Activated naive CD4-positive, alpha-beta T cell treated with anti-CD3 and anti-CD28 coated beads, Interleukin-2, amount 50 U/mL, for 72 hours (primary cell): ENCODE measurements at places on chromosomes 5 and 9. TPM values are rescaled to one million over a fixed set of nuclear protein-coding genes. Genes with fewer than 3 reads are reported as not detected.

Gene PCDHGA11
- total RNA-seq, result 0.09 TPM

Gene TMC1
- not detected for total RNA-seq

Gene GALT
- total RNA-seq, result 104 TPM

Gene ADRB2
- total RNA-seq, result 1.1 TPM

Gene FOXD1
- 0.78 TPM for total RNA-seq

Gene TMEFF1
- total RNA-seq, result 0.91 TPM

DNA sequence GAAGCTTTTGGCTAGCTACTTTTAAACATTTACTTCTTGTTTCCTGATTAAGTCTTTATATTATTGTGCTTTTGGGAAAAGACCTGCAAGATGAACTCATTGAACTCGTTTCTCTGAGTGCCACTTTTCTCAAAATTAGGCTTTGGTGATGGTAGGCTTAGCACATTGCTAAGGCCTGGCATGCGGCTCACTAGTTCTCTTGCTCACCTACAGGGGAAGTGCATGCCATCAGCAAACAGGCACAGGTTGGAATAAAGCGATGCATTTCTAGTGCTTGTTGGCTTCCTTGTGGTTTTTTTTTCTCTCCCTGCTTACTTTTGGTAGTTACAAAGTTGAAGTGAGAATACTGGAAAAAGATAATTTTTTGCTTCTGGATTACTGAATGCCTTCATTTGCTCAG is 41.4 kb downstream of the TLE4 start:
- no peak for DNase-seq

- DNase-seq, result no peak
These were observed 22.3 kb downstream of the KLF9 start for GRCh38 chr9:70392189-70392588.

DNA sequence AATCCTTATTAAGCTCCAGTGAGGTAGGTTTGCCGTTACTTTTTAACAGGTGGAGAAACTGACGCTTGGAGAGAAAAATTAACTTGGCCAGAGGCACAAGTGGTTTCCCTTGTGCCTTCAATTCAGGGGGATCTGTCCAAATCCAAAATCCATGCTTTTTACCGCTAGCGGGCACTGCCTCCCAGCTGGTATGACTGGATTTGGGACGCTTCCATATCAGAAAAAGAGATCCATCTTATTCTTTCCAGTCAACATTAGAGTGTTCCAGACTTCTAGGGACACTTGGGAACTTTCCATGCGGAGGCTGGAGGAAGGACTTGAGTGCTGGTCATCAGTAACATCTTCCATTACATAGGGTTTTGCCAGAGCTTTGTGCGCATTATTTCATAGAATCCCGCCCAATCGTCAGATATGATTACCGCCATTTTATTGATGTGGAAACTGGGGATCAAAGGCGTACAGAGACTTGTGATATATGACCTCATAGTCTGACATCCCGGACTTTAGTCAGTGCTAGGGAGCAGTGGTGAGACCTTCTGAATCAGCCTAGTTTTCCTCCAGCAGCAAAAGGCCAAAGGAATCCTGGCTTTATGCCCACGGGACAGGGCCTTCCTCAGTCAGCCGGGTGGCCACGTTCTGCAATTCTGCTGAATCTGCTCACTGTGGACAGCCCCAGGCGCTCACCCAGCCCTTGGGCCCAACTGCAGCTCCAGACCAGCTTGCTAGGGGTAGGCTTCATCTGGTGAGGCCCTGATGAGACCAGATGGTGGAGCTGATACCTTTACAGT is 1.1 kb upstream of the GNPDA1 start:
- DNase-seq, result no peak

DNA sequence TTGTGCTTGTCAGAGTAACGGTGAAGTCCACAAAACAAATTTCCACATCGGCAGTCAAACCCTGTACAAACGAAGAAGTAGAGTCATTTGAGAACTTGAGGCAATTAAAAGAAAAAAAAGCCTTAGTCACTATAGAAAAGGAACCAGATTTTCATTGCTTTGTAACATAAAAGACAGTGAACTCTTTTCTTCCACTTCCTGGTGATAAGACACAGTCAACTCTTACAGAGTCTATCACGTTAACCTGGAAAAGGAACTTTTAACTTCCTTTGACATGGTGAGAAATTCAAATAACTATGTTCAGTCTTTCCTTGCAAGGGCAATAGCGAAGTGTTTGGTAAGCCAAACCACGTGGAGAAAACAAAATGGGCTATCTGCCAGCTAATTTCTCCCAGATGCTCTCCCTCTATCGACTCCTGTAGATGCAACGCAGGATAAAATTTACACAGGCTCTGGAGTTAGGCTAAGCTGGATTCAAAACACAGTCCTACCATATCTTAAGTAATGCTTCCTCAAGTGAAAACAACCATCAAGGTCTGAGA is 8.9 kb downstream of the ZFAND5 start:
- DNase-seq, result no peak

DNA sequence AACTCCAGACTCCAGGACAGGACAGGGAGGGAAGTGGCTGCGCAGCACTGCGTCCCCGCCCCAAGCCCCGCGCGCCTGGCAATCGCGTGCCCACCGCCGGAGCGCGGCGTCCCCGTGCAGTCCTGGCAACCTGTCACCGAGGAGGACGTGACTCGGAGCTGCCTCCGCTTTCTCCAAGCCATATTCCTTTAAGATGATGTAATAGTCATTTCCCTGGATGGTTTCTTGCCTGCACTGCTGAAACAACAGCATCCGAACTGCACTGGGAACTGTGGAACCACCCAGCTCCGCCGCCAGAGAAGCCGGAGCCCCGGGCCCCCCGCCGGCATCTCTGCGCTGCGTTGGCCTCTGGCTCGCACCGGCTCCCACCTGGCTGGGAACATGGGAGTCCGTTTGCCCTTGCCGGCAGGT is 34.5 kb downstream of the KCTD16 start:
- DNase-seq, result no peak

DNA sequence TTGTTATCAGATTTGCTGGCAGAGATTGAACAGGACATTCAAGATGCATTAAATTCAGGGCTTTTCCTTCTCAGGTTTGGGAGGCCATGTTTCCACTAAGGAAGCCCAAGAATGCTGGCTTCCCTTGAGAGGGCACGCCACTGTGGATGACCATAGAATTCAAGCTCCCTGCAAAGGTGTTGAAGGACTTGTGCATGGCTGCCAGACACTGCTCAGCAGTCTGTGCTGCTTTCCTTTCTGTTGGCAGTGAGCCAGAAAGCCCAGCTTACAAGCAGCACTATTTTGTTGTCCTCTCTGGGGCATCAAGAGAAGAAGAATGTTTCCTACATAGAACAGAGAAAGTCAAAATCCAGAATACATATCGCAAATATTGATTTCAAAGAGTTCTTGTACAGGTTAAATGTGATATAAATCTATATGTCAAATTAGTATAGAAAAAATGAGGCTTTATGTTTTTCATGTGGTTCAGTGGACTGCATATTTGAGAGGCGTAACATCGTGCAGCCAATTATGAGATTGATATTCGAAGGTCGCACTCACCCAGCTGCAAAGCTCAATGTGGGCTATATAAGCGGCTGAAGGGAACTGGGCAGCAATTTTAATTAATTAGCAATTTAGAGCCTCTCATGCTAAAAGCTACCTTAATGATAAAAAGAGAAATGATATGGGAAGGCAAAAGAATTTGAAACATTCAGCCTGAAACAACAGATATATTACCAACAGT is 103.1 kb upstream of the ISL1 start:
- DNase-seq, result no peak

DNA sequence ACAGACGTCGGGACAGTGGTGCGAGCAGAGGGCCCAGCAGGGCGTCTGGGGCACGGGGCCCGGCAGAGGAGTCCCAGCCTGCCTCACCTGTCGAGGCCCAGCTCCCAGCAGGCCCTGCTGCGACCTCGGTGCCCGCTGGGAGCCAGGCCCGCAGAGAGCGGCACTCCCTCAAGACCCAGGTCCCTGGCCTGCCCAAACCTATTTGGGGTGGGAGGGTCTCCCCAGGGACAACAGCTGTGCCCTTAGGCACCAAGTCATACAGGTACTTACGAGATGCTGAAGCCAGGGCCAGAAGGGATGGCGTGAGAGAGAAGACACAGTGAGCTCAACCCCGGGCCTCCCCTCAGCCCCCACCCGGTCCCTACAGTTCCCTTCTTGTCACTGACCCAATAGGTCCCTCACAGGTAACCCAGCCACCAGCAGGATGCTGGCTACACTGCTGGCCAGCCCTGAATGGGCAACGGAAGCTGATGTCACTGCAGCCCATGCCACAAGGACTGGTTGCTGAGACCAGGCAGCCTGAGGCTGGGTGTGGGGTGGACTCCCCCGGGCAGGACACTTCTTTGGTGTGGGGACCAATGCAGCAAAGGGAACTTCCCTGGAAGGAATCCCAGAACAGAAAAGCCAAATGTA is 3.7 kb downstream of the NSMF start:
- peak; percentile 12 for DNase-seq

DNA sequence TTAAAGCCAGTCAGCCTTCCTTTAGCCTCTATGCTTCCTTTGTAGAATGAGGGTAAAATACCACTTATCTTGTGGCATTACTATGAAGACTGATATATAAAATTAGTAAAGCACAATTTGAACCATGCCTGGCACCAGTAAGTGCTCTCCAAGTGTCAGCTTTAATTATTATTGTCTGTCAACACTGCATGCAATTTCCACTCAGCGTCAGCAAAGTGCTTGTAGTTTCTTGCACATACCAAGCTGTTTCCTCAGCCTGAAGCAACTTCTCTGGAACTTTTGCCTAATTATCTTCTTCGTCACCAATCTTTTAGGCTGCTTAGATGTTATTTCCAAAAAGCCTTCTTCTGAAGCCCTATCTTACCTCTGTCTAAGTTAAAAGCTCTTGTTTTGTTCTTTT is 177.3 kb downstream of the CDC42SE2 start:
- DNase-seq, result no peak

DNA sequence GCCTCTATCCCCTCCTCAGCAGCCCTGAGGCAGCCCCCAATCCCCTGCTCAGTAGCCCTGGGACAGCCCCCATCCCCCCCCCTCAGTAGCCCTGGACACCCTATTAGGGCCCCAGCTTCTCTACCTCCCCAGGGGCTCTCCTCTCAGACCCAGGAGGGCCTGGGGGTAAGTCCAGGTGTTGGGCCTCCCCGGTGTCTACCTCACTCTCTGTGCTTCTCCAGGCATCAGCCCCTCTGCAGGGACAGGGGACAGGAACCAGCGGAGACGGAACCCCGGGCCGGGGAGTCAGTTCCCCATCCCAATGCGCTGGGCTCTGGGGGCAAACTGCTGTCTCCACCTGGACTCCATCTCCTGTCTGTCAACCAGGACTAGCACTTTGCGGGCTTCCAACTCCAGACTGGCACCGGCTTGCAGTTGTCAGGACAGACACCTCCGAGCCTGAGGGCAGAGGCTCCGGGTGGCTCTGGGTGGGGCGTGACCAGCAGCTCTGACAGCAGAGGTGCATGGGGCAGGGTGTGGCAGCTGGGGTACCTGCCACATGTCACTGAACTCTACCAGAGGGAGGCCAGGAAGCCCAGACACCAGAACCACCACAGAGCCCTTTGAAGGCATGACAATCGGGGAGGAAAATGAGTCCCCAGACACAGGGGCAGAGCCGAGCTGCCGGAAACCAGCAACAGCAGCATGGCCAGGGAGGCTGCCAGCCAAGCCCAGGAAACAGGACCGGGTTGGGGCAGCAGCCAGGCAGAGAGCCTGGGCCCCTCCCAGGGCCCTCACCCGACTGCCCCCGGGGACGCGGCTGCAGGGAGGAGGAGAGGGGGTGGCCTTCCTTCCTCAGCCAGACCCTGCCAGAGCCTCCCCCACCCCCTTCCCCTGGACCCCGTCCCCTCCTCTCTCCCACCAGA is 17.7 kb upstream of the UBAC1 start:
- DNase-seq, result peak; percentile 34

GRCh38 chr5:124039410-124039809 is 527.4 kb downstream of the CSNK1G3 start:
- DNase-seq, result no peak

- no peak for DNase-seq
These were observed 13.4 kb upstream of the WNK2 start for GRCh38 chr9:93170571-93170970.

DNA sequence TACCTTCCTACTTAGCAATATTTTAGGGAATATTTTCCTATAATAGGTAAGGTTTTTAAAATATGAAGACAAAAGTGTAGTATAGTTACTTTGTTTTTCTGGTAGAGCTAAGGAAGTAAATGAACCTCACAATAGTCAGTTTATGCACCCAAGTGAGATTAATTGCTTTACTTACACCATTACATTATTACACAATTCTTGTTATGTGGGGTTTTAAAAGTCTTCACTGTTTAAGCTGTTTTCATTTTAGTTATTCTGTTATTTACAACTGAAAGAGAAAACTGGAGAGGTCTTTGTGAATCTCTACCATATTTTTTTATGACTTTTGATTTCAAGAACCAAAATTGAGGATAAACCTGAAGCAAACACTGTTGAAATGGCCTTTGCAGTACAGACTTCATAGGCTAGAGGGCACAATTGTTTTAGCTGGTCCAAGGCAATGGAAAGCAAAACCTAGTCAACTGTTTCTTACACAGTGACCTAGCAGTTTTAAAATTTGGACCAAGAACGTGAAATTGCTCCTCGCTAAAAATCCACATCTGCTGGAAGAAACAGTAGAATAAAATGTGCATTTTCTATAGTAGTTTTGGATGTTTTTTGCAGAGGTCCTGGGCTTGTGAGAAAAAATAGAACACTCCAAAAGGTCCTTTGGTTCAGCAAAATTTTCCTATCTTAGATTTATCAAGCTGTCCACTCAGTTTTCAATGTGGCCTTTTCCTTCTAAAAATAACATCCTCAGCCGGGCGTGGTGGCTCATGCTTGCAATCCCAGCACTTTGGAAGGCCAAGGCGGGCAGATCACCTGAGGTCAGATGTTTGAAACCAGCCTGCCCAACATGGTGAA is 66.4 kb upstream of the FER start:
- DNase-seq, result no peak
